ENCODE measurements at places on chromosomes 12 and 14.

GRCh38 chr14:24136684-24137528 is 912 bp downstream of the PSME1 start:
- DNase-seq: peak; percentile 36

- no peak for DNase-seq
These were observed 47.7 kb downstream of the NOC4L start for GRCh38 chr12:132191715-132192553.

- peak; percentile 71 for DNase-seq
These were observed 20.5 kb upstream of the GUCY2C start for GRCh38 chr12:14716848-14717444.

DNA sequence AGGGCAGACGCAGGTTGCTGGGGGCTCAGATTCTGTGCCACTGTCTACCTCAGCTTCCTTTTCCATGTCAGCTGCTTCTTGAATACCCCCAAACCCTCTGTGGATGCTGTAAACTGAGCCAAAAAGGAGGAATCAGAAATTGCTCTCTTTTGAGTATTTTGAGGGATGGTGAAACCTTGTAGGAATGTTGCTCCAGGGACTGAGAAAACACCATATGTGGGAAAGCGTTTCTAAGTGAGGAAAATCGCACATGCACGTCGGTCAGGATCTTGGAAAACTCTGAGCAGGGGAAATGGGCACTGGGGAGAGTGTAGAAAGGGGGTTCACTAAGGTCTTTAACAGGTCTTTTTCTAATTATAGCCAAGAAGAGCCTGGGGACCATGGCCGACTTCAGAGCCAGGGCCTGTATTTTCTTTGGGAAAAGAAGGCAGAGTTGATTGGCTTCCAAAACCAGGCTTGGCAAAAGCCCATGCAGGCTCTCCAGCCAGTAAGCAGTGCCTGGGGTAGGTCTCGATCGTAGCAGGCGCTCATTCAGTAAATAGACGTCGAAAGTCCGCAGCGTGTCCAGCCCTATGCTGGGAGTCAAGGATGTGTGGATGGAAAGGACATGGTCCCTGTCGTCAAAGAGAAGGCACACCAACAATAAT is 58.0 kb downstream of the NTF3 start:
- no peak for DNase-seq

- DNase-seq: peak; percentile 43
These were observed 310.1 kb downstream of the SYT1 start for GRCh38 chr12:79174626-79175025.

DNA sequence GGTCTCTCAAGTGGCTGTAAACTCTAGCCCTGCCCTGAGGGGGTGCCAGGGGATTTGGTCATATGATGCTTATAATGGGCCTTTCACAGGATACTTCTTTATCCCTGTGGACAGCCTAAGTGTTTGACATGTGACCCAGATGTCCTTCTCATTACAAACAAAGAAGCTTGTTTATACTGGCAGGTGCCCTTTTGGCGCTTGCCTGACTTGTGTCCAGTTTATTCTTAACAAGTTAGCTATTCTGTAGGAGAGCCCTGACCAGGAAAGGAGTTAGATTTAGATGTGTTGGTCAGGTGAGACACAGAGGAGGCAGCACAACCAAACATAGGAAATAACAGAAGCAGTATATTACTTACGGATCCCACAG is 51.9 kb downstream of the CCDC91 start:
- no peak for DNase-seq

- no peak for DNase-seq
These were observed 270.2 kb upstream of the SRRM4 start for GRCh38 chr12:118711185-118711584.

GRCh38 chr12:2559931-2560330 is 234.8 kb upstream of the FKBP4 start:
- no peak for DNase-seq

- no peak for DNase-seq
These were observed 1.5 kb downstream of the RILPL1 start for GRCh38 chr12:123532019-123532418.

- no peak for DNase-seq
These were observed 67.8 kb upstream of the SLC8A3 start for GRCh38 chr14:70256601-70257000.

DNA sequence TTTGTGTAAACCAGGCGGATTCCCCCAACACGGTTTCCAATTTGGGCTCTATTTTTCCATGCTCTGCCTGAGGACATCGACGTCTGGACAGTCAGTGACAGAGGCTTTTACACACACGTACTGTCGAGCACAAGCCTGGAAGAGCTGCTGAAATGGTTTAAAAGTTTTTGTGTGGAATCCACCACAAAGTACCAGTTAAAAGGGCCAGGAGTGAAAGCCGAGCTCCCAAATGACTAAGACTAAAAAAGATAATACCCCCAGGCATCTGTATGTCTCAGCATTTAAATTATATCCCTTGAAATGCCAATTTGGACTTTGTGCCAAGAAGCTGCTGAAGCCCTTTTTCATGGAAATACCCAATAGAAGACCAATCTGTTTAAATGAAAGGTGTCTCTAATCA is 173.2 kb downstream of the EGLN3 start:
- no peak for DNase-seq

DNA sequence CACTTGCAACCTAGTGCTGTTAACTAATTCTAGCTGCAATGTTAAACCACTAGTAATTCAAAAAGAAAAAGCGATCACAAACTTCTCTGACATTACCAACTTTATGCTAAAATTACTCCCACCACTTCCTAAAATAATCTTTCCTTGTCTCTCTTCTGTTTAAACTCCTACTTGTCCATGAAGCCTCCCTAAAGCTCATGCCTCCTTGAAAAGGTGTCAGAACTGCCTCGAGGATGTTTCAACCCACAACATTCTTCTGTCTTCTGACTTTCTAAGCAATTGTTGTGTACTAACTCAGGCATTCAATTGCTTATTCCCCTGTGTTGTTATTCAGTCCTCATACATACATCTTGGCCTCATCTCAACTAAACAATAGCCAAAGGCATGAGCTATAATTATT is 5.9 kb downstream of the GNPTAB start:
- DNase-seq: no peak

DNA sequence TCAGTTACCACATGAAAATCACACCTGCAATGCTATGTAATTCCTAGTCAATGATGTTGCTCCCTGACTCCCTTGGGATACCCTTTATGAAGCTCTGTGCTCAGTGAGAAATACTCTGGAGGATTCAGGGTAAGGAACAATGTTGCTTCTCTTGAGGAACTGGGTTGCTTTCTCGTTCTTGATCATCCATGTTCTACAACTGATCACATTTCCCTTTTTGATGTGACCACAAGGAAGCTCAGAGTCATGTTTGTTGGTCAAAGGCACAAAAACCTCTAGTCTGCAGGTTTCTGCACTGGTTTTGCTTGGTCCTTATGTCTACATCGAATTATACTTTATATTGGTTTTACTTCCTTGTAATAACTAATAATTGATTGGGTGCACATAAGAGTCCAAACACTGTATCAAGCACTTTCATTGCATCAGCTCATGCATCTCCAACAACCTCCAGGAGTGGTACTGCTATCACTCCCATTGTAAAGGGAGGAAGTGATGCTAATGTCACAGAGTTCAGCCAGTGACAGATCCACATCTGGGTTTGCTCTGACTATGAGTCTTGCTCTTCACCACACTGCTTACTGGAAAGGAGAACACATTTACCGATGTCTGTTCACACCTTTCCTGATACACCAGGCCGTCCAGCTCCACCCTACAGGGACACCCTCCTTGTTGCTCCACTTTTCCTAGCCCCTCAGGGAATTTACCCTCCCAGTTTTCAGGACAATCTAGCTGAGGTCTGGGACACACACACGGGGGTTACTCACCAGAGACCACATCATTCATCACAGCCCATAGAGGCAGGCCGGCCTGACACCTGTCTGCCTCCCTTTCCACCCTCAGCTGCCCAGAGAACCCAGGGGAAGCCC is 41.0 kb downstream of the CMKLR1 start:
- no peak for DNase-seq

GRCh38 chr12:58920961-58921861 is 907 bp upstream of the LRIG3 start:
- DNase-seq: no peak

DNA sequence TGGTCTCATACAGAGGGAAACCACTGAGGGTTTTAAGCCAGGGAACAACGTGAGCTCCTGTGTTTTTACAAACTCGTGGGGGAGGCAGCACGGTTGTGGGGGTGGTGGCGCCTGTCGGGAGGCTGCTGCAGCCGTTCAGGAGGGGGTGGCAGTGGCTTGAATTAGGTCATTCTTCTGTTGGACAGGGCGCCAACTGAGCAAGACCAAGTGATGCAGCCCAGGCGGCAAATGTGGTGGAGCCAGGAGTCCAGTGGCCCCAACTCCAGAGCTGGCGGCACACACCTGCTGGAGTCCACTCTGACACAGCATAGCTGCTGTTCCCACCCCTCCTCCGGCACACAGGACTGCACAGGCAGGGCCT is 27.8 kb downstream of the FBRSL1 start:
- no peak for DNase-seq

DNA sequence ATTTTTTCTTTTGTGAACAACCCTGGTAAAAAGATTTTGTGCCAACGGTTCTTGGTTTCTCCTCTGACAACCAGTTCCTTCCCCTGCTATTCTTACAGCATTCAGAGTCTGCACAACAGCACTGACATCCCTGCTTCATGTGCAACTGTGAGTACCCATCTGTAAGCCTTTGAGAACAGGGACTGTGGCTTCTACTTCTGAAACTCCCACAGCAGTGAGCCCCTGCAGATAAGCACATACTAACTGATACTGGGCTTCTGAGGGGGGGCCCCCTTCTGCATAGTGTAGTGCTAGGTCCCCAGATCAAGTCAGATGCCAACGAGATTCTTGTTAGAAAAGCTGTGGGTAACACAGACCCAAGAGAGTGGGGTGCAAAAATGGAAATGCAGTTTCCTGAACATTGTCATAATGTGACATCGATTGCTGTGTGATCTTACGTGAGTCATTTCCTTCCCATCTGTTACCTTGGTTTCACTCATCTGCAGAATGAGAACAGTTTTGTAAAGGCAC is 11.1 kb upstream of the NINJ2 start:
- no peak for DNase-seq

DNA sequence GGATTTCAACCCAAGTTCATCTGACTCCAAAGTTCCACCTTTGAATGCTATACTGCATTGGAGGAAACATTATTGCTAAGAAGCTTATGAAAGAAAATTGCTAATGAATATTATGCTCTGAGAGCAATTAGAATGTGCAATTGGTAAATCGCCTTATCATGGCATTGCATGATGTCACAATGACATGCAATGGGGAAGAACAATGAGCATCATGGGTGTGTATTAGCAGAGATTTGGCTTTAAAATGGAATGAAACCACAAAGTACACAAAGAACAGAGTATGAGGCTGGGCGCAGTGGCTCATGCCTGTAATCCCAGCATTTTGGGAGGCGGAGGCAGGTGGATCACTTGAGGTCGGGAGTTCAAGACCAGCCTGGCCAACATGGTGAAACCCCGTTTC is 34.7 kb downstream of the FOS start:
- DNase-seq: no peak

- DNase-seq: peak; percentile 40
These were observed 501.1 kb downstream of the VRK1 start for GRCh38 chr14:97298331-97298730.

DNA sequence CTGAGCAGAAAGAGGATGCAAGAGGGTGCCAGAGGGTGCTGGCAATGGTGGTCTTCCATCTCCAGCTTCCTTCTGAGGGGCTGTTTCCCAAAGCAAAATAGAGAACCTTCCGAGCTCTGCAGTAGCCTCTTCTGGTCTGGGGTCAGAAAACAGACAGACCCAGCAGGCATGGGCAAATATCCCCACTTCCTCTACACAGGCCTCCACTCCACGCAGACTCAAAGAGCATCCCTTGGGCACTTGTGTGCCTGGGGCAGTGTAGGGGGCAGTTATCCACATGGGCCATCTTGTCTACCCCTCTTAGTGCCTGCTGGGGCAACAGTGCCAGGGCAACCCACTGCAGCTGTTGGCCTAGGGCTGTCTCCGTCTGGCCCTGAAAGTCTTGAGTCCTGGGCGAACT is 231.9 kb downstream of the TTC8 start:
- no peak for DNase-seq

DNA sequence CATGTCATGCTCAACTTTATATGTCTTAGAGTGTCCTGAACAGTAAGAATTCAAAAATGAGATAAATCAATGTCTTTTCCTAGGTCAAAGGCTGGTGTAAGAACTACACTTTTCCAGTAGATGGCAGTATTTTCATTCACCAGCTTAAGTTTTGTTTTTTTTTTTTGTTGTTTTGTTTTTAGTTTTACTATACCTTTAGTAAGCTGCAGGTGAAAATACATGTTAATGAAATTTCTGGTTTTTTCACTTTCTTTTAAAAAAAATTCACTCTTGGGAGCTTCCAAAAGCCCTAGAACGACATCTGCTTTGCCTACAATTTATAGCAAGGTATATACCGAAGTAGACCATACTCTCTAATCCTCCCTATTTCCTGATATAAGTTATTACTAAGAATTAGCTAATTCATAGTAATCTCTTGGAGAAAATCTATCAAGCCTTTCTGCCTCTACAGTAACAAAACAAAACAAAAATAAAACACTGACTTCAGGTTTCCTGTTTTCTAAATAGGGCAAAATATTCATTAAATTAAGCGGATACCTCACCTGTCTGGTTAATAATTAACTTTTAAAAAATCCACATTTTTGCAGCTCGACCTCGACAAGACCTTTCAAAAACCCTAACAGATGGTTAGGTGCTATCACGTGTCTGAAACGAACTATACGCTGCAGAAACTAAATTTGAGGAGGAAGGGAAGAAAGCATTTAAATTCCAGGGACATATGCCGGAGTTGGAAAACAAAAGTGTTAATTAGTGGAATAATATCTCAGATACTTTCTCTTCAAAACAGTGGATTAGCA is 2.7 kb upstream of the SAMD4A start:
- peak; percentile 15 for DNase-seq

DNA sequence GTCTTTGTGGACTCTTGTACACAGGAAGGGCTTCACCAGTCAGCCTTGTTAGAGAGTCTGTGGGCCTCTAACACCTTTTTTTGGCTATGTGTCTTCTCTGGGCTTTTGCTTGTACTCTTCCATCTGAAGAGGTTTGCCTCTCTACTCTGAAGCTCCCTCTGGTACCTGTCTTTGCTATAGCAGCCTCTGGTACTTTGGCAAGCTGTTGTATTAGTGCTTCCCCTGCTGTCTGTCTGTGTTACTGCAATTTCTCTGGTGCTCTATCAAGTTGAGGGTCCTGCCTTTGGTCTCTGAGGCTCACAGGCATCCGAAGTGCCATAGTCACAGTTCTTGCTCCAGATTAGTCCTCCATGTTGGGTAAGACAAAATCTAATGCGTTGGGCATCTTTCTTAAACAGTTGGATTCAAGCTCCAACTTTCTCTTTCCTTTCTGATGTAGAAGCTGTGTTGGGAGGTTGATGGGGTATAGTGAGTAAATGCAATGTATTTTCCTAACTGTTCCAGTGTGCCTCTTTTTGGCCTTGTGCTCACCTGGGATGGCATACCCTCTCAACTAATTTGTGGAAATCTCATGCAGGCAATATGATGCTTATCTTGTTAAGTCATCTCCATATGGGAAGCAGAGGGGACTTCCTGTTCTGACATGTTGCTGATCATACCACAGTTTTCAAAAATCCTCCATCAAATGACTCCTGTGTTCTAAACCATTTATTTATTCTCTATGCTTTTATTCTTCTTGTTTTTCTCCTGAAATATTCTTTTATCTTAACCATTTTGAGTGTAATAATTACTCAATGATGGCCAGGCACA is 88.8 kb downstream of the ATF7IP start:
- DNase-seq: peak; percentile 84

- DNase-seq: no peak
These were observed 132.2 kb upstream of the TMTC2 start for GRCh38 chr12:82554529-82554928.

- DNase-seq: no peak
These were observed 71.1 kb downstream of the USP15 start for GRCh38 chr12:62331306-62331705.
